ENCODE measurements at places on chromosomes 2 and 18.

DNA sequence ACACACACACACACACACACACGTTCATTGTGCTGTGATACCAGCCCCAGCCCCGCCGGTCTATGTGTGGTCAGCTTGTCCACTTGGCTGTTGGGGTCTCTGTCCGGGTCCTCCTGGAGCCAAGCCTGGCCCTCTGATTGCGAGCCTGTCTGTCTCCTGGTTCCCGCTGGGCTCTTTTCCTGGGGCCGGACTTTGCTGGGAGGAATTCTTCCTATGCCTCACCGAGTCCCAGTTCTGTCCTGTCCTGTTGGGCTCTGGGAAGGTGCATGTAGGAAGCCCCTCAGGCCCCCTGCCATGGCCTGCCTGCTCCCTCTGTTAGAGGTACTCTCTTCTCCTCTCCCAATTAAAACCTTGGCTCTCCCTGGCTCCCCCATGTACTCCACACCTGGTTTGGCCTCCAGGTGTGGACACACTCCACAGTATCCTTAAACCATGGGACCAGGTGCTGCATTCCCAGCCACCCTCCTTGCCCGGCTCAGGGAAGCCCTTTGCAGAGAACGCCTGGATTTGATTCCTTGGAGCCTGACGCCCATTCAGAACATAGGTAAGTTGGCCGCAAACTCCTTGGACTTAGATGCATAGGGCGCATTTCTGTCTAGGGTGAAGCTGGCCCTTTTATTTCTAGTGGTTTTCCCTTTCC, 42.3 kb downstream of the CABLES1 start:
- DNase-seq, result no peak

GRCh38 chr2:110219496-110220189, 7.3 kb upstream of the MTLN start:
- no peak for DNase-seq

GRCh38 chr2:36650031-36650829, 46.3 kb upstream of the VIT start:
- DNase-seq, result no peak

DNA sequence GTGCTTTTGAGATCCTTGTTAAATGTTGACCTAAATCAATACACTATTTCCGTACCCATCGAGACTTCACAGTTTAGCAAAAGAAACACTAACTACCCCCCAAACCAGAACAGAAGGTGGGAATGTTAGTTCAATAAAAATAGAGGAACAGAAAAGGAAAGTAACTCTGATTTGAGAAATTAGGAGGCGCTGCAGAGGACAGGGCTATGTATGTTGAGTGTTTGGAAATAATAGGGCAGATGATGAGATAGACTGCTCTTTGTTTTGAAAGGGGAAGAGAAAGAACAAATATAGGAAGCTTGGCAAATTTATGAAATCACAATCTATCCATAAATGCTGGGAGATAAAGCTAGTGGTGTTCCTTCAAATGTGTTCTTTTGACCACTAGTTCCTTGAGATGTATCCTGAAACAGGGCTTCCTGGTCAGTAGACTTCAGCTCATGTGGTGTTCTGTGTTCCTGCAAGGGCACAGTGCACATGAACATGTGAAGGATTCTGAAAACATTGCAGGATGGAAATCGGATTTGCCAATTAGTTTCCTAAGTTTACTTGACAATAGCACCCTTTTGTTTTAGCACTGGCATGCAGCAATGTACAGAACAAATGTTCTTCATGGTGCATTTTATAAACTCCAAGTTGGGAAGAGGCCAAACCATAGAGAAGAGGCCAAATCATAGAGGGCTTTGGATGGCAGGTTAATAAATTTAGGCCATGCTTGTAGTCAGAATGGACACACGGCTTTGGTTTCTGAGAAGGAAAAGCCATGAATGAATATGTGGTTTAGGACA, 39.8 kb downstream of the RHBDD1 start:
- no peak for DNase-seq

- no peak for DNase-seq
These were observed 1041.2 kb upstream of the CELF4 start for GRCh38 chr18:38606841-38607240.

DNA sequence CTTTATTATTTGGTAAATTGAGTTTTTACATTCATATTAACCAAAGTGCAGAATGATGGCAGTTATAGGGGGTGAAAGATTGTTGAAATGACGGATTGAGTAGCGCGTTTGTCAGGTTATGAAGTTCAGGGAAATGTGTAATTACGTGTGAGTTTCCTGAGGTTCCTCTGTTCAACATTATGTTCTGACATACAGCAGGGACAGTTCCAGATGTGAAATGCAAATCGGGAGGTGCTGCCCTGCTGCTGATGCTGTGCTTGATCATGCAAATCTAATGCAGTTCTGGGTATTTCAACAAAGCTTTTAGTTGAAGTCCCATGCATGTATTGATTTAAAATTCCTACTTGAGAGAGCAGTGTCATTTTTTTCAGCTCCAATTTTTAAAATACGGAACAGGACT, 57.9 kb downstream of the CDH7 start:
- no peak for DNase-seq

DNA sequence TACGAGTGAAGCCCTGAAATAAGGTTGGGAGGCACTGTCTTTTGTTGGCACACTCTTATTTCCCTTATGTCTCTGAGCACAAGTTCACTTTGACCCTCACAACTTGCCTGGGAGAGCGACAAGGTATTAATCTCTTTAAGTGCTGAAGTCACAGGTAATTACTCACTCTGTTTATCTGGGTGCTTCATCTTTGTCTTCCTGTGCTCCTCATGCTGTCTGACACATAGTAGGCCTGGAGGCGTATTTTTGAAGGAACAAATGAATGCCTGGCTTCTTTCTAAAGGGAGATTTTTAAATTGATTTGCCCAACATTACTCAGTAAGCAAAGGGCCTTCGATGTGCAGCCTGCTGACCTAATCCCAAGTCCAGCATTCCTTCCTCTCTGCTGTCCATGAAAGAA, 507.1 kb upstream of the TNP1 start:
- no peak for DNase-seq

GRCh38 chr18:79400091-79400590, 4.4 kb downstream of the NFATC1 start:
- DNase-seq, result peak; percentile 73

DNA sequence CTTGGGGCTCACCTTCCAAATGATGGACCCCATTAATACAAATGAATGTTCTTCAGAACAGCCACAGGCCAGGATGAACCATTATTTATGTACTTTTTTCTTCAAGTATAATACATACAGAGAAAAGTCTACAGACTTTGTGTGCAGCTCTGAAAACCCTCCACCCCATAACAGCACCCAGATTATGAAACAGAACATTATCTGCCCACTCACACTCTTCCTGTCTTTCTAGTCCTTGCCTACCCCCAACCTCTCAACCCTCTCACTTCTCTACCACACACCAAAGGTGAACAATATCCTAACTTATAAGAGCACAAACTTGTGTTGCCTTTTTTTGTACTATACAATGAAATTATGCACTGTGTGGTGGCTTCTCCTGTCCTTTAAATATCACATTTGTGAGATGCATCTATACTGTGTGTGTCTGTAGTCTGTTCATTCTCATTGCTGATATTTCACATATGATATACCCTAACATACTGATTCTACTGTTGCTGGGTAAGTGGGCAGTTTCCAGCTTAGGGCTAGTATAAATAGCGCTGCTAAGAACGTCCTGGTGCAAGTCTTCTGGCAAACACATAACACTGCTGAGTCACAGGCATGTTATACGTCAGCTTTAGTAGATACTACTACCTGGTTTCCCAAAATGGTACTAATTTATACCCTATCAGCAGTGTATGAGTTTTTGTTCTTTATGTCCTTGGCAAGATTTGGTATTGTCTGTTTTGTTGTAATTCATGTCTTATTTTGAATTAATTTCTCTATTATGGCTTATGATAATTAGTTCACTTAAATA, 1.0 kb upstream of the NPHP1 start:
- DNase-seq, result no peak

DNA sequence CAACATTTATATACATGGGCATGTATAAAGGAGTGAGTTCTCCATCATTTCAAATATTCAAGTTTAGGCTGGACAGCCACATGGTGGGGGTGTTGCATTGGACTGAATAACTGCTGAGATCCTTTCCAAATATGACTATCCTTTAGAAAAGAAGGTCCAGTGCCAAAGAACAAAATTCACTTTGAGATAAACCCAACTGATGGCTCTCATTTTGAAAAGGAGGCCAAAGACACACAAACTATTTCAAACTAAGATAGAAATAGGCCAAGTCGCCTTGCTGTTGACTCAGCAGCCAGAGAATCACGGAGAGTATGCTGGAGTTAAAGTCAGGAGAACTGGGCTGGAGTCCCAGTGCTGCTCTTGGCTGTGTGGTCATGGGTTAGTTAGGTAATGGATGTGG, 204.5 kb upstream of the LRATD1 start:
- no peak for DNase-seq

DNA sequence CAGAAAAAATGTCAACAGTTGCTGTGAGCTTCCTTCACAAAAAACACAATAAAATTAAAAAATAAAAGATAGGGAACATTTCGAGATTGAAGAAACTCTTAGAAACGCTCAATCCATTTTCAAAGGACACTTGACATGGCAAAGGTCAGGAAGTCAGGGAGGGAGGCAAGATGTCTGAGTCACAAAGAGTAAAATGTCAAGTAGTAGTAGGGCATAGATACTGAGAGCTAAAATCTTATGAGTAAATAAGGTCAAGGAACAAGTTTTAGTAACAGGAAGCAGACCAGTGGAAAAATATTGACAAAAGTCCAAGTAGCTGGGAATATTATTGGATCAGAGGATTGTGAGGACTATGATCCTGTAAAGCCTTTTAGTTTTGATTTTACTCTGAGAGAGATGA, 495.6 kb downstream of the TMX3 start:
- no peak for DNase-seq

GRCh38 chr2:230915319-230915718, 9.7 kb downstream of the GPR55 start:
- DNase-seq, result no peak

DNA sequence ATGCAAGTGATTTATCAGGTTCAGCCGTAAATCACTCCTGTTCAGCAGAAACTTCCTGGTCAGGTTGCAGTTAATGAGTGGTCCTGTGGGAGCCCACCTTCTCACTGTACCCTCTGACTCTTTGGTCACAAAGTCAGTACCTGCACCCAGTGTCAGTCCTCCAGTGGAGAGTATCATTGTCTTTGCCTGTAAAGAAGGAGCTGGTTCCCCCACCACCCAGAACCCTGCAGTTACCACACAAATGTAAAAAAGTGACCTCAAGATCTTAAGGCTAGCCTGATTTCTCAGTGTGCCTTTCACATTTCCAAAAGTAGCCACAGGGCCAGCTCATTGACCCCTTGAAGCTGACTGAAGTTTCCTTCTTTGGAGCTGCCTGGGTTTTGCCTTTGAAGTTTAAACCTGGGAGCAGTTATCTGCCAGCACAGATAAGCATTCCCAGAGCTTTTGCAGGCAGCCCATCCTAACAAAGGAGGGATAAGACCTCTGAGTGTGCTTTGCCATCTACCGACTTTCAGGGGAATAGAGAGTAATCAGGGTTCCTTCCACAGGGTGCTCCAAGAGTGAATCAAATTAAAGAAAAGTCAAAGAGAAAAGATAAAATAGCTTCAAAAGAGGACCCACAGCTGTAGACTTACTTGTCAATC, 725.2 kb downstream of the CPS1 start:
- no peak for DNase-seq

GRCh38 chr2:133986881-133987795, 266.7 kb upstream of the MGAT5 start:
- no peak for DNase-seq

GRCh38 chr18:9016633-9017166, 85.8 kb upstream of the NDUFV2 start:
- no peak for DNase-seq

DNA sequence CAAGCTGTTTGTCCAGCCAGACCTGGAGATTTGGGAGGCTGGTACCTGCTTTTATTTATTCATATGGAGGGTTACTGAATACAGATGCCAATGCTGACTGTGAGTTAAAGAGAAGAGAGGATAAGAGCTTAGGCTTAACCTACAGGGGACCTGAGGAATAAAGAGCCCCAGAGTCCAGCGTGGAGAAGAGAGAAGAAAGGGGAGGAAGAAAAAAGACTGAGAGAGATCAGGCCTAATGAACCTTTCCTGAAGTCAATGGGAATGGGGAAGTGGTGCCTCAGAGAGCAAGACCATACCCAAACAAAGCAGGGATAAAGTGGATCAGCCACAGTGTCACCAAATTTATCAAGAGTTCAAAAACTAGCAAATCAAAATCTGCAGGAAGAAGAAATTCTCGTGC, 348.6 kb upstream of the KCNH7 start:
- DNase-seq, result no peak

GRCh38 chr2:231152800-231153557, 28.1 kb upstream of the HTR2B start:
- DNase-seq, result no peak

DNA sequence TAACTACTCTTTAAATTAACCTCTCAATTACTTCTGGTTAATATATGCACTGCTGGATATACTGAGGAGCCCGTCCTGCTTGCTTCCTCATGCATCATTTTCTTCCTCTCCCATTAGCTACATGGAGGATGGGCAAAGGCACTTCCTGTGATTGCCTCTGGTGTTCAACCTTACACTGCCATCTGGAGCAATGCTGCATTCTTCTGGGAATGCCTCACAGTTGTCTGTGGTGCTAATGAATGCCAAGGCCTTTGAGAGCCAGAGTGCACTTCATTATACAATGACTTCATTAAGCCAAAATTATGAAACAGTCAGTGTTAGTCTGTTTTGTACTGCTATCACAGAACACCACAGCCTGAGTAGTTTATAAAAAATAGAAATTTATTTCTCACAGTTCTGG, 134.8 kb upstream of the DOCK10 start:
- no peak for DNase-seq

GRCh38 chr18:30889519-30890301, 152.8 kb downstream of the DSC3 start:
- no peak for DNase-seq

- no peak for DNase-seq
These were observed 1.4 kb upstream of the GAD1 start for GRCh38 chr2:170815311-170815710.

- DNase-seq, result no peak
These were observed 291.3 kb upstream of the NCKAP5 start for GRCh38 chr2:133859578-133859977.

DNA sequence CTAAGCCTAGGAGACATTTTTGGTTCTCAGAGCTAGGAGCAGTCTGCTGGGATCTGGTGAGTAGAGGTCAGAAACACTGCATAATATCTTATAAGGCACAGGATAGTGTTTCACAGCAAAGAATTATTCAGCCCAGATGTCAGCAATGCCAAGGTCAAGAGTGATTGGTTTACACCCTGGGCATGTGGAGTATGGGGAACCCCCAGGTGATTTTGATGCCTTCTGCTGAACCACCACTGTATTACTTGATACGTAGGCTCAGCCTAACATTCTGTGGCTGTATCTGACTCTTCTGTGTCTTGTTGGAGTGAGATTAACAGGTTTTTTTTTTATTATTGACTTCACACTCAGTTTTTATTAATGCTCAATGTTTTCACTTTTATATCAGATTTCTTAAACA, 6.0 kb downstream of the DDX18 start:
- no peak for DNase-seq

- no peak for DNase-seq
These were observed 162.0 kb downstream of the SLC8A1 start for GRCh38 chr2:40289771-40290404.
